Lung (tissue), 17 donors: ENCODE measurements at places on chromosomes 5 and 9.

DNA sequence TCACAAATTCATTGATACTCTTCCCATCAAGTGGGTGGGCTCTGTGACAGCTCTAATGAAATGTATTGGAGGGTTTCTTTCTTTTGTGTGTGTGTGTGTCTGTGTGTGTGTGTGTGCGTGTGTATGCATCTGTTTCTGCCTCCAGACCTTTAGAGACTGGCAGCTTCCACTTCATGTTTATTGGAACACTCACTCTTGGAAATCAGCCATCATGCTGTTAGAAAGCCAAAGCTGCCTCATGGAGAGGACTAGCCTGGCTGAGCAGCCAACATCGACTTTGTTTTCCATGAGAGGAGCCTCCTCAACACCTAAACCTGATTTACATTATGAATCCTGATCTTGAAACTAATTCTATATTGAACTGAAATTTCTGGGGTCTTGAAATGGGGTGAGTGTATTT lies 128.5 kb upstream of the FAM174A start:
- peak; percentile 91 for DNase-seq

DNA sequence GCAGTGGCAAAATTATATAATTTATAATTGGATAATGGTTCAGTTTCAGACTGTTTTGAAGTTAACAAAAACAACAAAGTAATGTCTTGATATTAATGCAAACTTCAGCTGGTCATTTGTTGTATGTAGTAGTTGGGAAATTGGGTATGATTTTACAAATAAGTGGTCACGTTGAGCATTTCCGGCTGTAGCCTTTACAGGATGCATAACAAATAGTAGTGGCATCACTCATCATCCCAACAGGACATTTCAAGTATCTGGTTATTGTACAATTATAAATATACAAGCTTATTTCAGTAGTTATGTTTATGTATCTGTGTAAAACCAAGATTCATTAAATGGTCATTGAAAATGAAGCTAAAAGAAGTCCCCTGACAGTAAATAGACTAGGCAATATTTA lies 72.9 kb downstream of the SMIM15 start:
- no peak for DNase-seq

GRCh38 chr9:117093891-117094844 lies 320.7 kb downstream of the ASTN2 start:
- DNase-seq = peak; percentile 2

GRCh38 chr5:160271396-160271795 lies 41.0 kb downstream of the CCNJL start:
- peak; percentile 56 for DNase-seq

GRCh38 chr9:23044549-23044948 lies 597.9 kb downstream of the DMRTA1 start:
- DNase-seq = no peak

DNA sequence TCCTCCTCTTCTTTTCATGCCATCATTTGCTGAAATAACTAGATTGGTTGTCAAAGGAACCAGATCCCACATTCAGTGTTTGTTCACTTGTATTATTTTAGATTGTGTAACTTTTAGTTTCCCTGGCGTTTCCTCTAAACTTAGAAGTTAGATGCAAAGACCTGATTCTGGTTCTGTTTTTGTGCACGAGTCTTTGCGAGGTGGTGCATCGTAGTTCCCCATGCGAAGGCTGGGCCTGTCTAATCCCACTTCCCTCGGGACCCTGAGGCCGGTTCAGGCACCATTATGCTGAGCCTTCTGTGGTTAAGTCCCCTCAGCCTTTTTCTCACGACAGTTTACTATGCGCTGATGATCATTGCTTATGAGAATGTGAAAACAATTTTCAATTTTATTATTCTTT lies 219.1 kb upstream of the OTULINL start:
- DNase-seq = no peak

GRCh38 chr5:18503797-18504328 lies 869.6 kb downstream of the TAF11L14 start:
- no peak for DNase-seq

GRCh38 chr9:95927271-95928004 lies 51.9 kb downstream of the ERCC6L2 start:
- DNase-seq = peak; percentile 81

GRCh38 chr9:75589497-75589896 lies 301.0 kb upstream of the PCSK5 start:
- DNase-seq = peak; percentile 47

- DNase-seq = peak; percentile 36
Observed at GRCh38 chr9:83981126-83981871, 694 bp downstream of the RMI1 start.

DNA sequence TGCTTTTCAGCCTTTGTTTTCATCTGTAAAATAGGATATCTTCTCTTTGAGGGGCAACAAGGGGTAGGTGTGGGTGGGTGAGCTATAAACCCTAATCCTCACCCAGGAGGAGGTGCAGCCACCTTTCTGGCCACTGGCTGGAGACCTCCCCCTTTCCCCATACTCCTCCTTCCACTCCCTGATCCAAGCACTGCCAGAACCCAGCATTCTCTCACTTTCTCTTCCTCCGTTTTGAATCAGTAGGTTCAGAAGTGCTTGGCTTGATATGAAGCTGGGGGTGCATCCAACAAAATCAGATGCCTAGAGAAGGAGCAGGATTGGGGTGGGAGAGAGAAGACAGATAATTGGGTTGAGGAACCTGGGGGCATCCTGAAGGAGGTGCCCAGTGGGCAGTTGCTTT lies 6.8 kb upstream of the NSD1 start:
- no peak for DNase-seq
